Hematopoietic multipotent progenitor cell treated with erythropoietin and hydrocortisone succinate and interleukin-3 and kit ligand, for 6 days (in vitro differentiated cells): ENCODE measurements at places on chromosomes 12 and 14.

DNA sequence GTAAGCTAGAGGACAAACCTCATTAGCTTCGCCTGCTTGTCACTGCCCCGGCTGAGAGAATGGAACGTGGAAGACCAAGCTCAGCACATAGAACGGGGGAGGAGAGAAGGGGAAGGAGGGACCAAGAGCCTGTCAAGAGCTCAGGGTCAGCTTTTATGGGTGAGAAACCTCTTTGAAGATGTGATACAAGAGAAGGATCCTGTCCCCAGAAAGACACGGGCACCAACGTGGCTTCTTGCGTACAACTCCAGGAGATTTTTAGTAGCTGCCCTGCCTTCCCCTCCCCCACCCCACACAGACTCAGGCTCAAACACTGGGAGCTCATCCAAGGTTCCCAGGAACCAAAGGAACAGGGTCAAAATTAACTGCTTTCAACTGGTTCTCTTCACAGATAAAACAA is 34.7 kb downstream of the APPL2 start:
- DNase-seq, result no peak

- no peak for DNase-seq
These were observed 3.0 kb downstream of the SRRM4 start for GRCh38 chr12:118984161-118984943.

- no peak for DNase-seq
These were observed 329.7 kb upstream of the ATP2B1 start for GRCh38 chr12:90038289-90038688.

- peak; percentile 6 for DNase-seq
These were observed at the start of gene TSPAN11 for GRCh38 chr12:30926243-30927221. TSPAN11 (plus strand) TSS chr12:30926748; CDS start chr12:30953992, 27,244 bp downstream.

DNA sequence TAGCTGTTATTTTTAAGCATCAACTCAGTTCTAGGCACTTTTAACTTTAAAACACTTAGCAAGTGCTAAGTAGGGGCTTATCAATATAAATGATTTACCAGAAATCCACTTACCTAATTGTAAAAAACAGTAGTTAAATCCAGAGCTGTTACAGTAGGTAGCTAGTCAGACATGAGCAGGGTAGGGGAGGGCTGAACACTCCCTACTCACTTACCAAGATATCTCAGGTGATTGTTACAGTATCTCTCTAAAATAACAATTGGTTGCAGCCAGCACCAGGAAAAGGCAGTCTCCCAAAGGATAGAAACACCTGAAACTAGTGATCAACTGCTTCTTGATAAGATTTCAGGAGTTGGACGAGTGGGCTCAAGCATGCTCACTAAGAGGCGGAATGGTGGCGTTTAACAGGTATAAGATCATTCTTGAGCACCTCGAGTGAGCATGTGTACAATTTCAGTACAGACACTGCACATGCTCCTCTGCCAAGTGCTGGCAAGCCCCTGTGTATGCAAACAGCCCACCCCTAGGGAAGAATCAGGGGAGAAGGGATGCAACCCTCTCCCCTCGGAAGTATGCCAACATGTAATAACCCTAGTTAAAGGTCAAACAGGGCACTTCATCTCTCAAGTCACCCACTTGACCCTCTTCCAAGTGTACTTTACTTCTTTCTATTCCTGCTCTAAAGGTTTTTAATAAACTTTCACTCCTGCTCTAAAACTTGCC is 1113.6 kb upstream of the SEL1L start:
- no peak for DNase-seq

DNA sequence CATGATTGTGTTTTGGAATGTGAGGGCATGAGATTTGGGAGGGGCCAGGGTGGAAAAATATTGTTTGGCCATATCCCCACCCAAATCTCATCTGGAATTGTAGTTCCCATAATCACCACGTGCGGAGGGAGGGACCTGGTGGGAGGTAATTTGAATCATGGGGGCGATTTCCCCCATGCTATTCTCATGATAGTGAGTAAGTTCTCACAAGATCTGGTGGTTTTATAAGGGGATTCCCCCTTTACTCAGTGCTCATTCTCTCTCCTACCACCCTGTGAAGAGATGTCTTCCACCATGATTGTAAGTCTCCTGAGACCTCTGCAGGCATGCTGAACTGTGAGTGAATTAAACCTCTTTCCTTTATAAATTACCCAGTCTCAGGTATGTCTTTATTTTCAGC is 15.7 kb downstream of the OR10P1 start:
- no peak for DNase-seq

DNA sequence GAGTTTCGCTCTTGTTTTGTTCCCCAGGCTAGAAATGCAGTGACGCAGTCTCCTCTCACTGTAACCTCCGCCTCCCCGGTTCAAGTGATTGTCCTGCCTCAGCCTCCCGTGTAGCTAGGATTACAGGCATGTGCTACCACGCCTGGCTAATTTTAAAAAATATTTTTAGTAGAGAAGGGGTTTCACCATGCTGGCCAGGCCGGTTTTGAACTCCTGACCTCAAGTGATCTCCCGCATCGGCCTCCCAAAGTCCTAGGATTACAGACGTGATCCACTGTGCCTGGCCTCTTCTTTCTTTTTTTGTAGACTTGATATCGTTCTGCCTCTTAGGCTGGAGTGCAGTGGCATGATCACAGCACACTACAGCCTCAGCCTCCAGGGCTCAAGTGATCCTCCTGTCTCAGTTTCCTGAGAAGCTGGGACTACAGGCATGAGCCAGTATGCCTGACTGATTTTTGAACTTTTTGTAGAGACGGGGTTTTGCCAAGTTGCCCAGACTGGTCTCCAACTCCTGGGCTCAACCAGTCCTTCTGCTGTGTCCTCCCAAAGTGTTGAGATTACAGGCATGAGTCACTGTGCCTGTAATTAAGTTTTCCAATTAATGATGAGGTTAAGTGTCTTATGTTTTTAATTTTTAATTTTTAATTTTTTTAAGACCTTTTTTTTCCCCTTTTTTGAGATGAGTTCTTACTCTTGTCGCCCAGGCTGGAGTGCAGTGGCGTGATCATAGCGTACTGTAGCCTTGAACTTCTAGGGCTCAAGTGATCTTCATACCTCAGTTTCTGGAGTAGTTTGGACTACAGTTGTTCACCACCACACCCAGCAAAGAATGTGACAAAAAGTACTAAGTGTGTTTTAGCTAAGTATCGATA is 10.2 kb downstream of the RCOR1 start:
- DNase-seq, result no peak

DNA sequence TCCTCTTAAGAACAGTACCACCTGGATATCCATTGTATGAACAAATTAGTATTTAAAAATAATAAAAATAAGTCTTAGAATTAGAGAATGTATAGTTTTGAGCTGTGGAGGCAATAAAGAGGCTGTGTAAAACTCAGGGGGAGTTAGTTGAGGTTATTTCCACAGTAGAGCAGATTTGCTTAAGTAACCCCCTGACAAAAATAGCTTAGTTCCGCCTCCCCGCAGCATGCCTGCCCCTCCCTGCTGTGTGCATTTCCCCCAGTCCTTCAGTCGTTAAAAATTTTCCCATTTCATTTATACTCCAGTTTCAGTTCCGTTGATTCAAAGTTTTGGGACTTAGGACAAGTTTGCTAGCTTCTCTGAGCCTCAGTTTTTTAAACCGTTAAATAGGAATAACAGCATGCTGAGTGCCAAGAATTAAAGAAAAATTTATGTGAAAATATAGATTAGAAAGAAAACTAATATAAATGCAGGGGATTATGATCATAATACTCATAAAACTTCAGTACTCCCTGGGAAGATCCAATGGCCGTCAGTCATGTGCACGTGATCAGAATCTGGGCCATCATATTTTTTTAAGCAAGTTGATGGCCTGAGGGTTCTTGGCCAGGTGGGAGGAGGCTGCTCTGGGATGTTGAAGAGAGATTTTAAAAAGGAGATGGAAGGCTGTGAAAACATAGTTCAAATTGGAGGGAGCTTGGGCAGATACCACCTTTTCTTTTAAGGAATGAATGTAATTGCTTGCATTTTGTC is 14.5 kb upstream of the SLC38A2 start:
- peak; percentile 55 for DNase-seq

DNA sequence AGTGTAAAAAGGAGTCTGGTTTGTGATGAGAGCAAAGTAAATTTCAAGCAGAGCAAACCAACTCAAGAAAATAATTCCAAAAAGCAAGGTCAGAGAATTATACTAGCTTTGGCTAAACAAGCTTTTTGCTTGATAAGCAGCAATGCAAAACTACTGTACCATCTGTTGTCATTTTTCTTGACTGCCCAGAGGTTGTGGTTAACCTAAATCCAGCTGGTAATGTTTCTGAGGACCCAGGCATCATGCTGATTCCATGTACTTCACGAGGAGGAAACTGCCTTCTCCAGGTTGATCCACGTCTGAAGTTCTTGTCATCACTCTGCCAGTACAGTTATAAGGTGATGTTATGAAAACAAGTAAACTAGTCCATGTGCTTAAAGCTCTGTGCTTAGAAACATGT is 185.2 kb downstream of the ACSS3 start:
- DNase-seq, result no peak

GRCh38 chr14:97177016-97177415 is 379.8 kb downstream of the VRK1 start:
- peak; percentile 22 for DNase-seq

DNA sequence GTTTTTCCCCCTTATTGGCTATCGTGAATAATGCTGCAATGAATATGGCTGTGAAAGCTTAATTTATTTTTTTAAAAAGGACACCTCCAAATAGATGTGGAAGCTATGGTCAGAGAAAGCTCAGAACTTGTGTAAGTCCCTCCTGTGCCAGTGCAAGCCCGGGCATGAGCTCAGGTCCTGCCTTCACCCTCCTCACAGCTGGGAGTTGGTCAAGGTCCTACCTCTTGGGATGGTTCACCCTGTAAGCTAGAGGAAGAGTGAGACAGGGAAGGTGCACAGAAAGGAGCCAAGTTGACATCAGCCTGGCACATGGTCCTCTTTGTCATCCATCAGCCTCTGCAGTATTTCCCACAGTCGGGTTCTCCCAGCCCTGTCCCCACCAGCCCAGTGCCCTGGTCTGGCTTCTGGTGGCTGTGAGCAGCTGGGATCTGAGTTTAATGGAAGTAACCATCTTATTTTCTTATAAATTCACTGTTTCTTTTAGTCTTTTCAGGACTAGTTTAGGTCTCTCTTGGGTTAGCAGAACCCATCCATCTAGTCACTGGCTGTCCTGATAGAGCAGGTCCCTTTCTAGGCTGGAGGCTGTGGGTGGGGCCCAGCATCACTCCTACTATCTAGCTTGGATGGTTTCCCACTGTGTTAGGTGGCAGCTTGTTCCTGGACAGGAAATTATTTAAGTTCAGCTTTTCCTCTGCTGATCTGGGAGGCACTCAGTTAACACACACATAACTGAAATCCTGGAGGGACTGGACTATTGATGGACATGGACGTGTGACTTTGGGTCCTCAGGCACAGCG is 11.8 kb upstream of the PLEKHG3 start:
- no peak for DNase-seq

DNA sequence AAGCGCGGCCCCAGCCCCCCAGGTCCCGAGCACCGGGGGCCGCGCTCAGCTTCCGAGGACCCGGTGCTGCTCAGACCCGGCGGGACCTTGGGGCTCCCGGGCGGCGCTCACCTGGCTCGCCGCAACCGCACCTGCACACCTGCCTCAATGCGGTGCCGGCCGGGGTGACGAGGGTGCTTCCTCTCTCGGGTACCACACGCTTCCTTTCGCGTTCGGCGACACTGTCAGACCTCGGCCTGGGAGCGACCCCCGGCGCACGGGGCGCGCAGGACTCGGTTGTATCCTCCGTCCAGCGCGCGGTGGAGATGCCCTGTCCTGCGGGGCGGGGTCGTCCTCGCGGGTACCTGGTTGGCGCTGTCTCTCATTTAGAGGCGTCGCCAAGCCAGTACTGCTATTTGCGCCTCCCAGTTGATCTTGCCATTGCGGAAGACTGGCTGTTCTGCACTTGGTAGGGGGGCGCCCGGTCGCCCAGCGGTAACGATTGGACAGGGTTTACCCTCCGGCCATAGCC is 718 bp downstream of the PACS2 start:
- DNase-seq, result peak; percentile 58

GRCh38 chr14:32702562-32702961 is 236.1 kb upstream of the NPAS3 start:
- no peak for DNase-seq

DNA sequence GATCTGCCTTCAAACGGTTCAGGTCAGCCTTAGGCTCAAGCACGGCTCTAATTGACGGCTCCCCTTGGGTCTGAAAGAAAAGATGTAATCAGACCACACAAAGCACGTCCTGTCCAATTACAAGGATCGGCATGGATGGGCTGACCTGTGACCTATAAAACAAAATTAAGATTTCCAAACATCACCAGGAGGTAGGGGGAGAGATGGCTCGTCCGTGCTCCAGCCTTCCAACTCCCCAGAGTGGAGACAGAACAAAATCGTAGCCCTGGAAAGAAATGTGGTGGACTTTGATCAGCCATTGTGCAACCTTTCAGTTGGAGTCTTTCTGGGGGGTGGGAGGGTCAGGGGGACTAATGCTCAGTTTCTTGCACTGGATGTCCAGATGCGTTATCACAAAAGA is 226.6 kb upstream of the DIO3 start:
- no peak for DNase-seq

DNA sequence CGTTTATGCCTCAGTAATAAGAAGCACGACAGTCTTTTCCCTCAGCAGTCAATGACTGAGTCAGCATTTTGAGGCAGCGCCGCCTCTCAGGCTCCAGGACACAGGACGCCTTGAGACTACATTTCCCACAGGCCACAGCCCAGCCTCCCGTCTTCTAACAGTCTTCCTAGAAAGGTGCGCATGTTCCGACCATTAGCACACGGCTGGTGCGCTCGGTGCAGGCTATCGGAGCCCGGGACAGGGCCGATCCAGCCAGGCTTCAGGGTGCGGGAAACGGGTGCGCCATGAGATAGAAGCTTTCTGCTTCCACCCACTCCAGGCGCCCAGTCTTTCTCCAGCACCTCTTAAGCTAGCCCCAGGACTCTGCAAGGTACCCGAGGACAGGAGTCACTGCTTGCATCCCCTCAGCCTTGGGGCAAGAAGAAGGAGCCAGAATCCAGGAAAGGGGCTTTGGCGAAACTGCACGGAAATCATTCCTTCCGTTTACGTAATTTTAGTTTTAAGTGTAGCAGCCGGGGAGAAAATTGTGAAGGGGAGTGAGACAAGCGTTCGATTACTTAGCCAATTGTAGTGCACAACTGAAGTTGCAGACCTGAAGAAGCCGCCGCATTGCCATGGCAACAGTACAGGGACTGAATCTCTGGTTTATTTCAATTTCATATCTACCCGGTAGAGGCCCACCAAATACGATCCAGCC is 54.0 kb downstream of the ZNF641 start:
- DNase-seq, result peak; percentile 95

GRCh38 chr14:103749860-103750259 is 34.2 kb downstream of the ZFYVE21 start:
- peak; percentile 57 for DNase-seq

- DNase-seq, result no peak
These were observed 46.2 kb upstream of the CCDC91 start for GRCh38 chr12:28144059-28144458.

DNA sequence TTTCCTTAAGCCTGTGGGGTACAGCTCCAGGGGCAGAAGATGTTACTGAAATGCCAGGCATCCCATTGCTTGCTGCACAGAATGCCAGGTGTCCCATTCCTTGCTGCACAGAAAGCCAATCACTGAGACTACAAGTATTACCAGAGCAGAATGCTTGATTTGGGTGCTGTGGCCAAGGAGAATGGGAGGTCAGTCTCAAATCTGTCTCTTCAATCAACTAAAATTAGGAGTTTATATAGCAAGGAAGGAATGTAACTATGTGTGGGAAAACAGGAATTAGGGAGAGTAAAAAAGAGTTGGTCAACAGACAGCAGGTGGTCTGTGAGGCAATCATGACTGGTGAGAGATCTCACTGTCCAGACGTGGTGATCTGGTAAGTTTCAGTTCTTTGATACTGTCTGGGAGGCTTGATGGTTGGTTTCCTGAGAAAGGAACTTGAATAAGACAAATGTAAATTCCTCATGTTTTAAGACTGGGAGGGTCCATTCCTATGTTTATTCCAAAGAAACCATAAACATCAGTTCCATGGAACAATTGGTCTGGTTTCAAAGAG is 31.2 kb upstream of the VASH1 start:
- no peak for DNase-seq
